EL (cell line): ENCODE measurements at places on chromosomes 6 and 20.

- no peak for DNase-seq
Observed at GRCh38 chr6:114449659-114450058, 106.8 kb upstream of the HS3ST5 start.

DNA sequence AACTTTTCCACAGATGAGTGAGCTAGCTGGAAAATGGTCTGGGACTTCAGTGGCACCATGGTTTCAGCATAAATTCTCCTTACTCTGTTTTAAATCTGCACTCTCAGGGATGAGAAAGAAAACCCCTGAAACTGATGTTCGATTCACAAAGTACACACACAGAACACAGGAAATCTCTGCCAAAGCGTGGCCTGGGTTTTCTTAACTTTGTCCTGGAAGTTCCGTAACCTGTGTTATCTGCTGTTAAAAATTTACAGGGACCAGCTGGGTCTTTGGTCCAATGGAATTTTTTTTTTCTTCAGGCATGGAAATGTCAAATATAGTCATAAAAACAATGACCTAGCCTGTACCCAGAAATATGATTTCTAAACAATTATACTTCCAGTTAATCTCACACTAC is 7.3 kb downstream of the SCML4 start:
- no peak for DNase-seq

GRCh38 chr6:134357022-134357487 is 39.1 kb upstream of the SGK1 start:
- DNase-seq = no peak

- no peak for DNase-seq
Observed at GRCh38 chr6:146787876-146788508, 189.2 kb downstream of the ADGB start.

GRCh38 chr6:110878751-110879522 is 4.4 kb downstream of the AMD1 start:
- DNase-seq = peak; percentile 40

- peak; percentile 40 for DNase-seq
Observed at GRCh38 chr20:59782986-59783640, 150.3 kb downstream of the SYCP2 start.

GRCh38 chr6:64238071-64238470 is 602.5 kb downstream of the PHF3 start:
- no peak for DNase-seq

- peak; percentile 55 for DNase-seq
Observed at GRCh38 chr6:32947552-32948465, 5.1 kb downstream of the HLA-DMA start.

DNA sequence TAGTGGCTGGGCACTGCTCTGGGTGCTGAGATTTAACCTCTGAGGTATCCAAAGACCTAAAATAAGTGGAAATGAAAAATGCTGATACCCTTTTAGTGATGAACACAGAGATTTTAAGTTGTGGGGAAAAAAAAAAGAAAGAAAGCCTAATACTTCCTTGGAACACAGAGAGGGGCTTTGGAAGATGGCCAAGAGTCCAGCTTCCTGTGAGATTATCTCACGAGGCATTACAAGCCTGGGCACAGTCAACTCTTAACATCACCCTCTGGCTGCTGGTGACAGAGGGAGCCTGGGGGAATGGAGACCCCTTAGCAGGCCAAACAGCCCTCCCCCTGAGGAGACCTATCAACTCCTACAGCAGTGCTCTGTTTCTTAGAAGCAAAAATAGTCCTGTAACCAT is 19.7 kb downstream of the BTN2A1 start:
- DNase-seq = no peak

- DNase-seq = peak; percentile 51
Observed at GRCh38 chr6:7998103-7998725, 66.0 kb downstream of the BLOC1S5 start.

- no peak for DNase-seq
Observed at GRCh38 chr6:128719786-128720185, 163.2 kb upstream of the LAMA2 start.

DNA sequence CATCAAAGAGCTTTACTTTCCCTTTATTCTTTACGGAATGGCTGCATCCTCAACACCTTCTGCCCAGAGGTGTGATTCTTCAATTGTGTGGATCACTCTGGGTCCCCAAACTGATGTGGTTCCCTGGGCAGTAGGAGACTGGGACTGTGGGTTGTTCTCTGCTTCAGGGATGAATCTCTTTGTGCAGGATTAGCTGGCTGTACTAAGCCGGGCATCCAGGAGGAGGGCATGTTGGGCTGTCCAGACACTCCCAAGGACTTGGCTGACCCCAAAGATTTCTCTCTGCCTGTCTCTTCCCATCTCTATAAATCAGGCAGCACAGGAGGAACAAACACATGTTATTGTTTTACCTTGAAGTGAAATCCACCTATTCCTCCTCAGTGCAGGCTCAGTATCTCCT is 15.3 kb downstream of the FARS2 start:
- no peak for DNase-seq

GRCh38 chr6:134455319-134455718 is 137.4 kb upstream of the SGK1 start:
- DNase-seq = no peak

GRCh38 chr6:143872201-143872600 is 7.9 kb downstream of the ZC2HC1B start:
- peak; percentile 6 for DNase-seq

DNA sequence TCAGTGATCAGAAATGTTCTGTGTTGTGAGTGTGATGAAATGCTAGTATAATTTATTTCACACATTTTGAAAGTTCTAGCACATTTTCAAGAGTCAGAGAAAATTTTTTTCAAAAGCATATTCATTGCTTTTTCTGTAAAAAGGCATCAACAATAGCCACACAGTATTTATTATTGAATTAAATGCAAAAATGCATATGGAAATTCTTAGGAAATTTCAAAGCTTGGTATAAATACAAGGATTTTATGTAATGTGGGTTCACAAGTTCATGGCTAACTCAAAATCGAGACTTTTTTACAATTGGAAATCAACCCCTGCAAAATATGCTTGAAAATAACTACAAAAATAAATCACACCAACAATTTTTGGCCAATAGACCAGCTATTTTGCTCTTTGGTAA is 302.0 kb upstream of the ECI2 start:
- no peak for DNase-seq

GRCh38 chr20:36836591-36837269 is 39.2 kb upstream of the TLDC2 start:
- peak; percentile 63 for DNase-seq

- no peak for DNase-seq
Observed at GRCh38 chr6:88238065-88238464, 71.9 kb upstream of the CNR1 start.

DNA sequence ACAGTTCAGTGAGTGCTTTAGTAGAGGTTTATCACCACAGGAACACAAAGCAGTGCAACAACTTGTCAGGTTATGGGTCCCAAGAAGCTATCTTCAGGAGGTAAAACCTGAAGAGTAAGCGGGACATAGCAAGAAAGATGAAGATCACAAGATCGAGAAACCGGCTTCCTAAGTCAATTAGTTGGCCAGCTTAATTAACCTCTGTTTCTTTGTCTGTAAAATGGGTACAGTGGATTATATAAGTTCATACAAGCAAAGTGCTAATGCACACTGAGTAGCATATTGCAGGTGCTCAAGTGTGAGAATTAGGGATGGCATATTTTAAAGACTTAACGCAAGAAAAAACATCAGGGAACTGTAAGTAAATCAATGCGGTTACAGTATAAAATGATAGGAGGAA is 12.5 kb downstream of the FBXO30 start:
- no peak for DNase-seq

- DNase-seq = no peak
Observed at GRCh38 chr6:56820060-56820459, 134.8 kb upstream of the BEND6 start.

- peak; percentile 25 for DNase-seq
Observed at GRCh38 chr6:12482386-12483375, 192.5 kb downstream of the EDN1 start.

- DNase-seq = peak; percentile 90
Observed at GRCh38 chr6:33204415-33205190, at the start of gene HSD17B8. HSD17B8 (plus strand) TSS chr6:33204655; CDS start chr6:33204669, 14 bp downstream.

GRCh38 chr6:118875672-118876071 is 18.3 kb upstream of the ASF1A start:
- DNase-seq = no peak

DNA sequence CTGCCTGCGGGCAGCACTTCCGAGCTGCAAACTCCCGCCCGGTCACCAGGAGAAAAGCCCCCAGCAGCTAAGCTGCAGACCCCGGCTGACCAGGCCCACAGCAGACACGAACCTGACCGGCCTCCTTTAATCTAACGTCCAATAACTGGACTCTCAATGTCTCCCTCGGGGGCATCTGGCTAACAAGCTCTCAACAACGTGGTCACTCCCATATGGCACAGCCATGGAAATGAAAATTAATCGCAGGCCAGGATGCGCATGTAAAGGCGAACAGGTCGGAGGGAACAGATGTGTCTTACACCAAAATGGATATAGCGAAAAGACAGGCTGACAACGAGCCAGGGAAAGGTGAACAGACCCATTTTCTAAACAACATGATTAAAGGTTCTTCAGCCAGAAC is 44.4 kb upstream of the SMOC2 start:
- DNase-seq = no peak

GRCh38 chr6:38822963-38823362 is 107.9 kb downstream of the DNAH8 start:
- DNase-seq = no peak

DNA sequence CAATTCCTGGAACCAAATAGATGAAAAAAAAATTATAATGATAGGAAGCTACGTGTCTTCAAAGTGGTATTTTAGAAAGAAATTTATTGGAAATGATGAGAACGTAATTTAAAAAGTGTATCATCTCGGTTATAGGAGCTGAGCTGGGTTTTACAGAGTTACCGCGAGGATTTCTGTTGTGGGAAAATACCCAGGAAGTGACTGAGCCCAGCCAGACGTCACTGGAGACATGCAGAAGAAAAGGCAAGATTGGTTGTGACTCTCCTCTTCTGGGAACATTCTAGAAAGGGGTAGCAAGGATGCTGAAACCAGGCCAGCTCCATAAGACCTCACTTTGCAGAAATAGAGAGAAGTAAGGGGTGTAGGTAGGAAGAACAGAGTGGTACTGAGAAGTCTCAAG is 95.9 kb upstream of the ADGRF1 start:
- no peak for DNase-seq

DNA sequence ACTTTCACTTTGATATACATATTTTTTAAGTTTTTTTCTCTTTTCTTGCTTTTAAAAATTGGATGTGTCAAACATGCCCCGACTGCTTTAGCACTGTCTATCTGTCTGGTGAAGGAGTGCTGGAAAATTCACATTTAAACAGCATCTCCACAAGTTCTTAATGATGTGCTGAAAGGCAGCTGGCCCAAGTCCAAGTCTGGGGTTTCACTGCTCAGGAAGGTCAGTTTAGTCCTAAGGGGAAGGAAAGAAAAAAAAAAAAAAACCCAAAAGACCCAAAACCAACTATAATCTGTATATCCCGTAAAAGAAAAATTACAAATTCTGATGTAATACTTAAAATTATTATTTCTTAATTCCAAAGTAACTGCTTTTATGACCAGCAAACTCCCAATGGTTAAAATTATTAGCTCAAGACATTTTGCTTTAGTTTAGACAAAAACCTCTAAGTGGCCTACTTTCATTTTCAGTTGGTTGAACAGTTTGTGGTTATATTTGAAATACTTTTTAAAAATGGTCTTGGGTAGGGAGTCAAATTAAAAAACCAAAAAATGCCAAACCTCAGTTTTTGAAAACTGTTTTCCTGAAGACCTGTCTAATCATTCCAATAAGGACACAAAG is 79.5 kb upstream of the PREP start:
- DNase-seq = peak; percentile 65

DNA sequence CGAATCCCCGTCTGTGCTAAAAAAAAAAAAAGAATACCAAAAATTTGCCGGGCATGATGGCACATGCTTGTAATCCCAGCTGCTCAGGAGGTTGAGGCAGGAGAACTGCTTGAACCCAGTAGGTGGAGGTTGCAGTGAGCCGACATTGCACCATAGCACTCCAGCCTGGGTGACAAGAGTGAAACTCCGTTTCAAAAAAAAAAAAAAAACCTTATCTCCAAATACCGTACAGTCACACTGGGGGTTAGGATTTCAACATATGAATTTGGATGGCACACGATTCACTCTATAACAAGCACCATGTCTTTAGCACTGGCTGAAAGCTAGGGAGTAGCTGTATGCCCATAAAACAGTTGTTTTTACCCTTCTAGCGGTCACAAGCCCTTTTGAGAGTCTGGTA is 3.8 kb downstream of the SMIM13 start:
- DNase-seq = no peak

DNA sequence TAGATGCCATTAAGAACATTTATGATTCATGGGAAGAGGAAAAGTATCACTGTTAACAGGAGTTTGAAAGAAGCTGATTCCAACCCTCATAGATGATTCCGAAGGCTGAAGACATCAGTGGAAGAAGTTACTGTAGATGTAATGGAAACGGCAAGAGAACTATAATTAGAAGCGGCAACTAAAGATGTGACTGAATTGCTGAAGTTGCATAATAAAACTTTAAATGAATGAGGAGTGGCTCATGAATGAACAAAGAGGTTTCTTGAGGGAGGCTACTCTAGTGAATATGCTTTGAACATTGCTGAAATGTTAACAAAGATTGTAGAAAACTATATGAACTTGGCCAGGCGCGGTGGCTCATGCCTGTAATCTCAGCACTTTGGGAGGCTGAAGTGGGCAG is 84.1 kb downstream of the PHIP start:
- DNase-seq = no peak

GRCh38 chr6:83702749-83703148 is 6.2 kb downstream of the SNAP91 start:
- DNase-seq = no peak

DNA sequence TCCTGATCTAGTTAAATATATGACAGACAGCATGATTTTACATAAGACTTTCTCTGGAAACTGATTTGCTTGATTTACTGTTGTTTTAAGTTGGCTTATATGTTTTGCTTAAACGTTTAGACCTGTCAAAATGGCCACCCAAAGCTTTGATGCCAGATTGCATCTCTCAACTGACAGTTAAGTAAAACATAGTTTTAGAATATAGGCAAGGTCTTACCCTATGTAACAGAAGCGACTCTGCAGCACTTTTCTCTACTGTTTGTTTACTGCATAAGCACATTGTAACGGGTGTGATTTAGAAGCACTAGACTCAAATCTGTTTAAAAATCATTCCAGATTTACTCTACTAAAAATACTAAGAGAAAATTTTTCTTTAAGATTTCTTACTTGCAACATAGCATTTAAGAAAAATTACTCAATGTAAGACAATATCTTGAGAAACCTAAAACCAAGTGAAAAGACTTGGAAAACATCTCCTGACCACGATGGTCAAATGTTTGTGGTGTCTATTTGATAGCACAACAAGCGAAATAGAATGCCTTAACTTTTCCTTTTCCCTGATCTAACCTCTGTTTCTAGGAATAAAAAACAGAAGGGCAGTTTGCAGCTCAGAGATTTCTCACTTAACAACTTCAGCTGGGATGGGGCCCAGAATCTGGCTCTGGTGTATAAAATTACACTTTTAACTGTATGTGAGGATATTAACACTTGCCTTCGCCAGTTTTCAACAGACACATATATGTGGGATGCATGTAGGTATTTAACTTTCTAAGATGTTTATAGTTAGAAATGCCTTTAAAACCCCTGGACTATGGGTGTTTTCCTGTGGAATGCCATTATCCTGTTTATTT is 47.4 kb downstream of the AIG1 start:
- no peak for DNase-seq

- DNase-seq = no peak
Observed at GRCh38 chr6:164114651-164115050, 700.1 kb downstream of the QKI start.
